ENCODE measurements at places on chromosomes 7 and 10. TPM values are rescaled to one million over a fixed set of nuclear protein-coding genes. Genes with fewer than 3 reads are reported as not detected.

Gene HKDC1
- 29.7 TPM for total RNA-seq

Gene CHN2
- total RNA-seq, result 4.3 TPM

Gene KIF11
- total RNA-seq, result 14.1 TPM

Gene DRGX
- not detected for total RNA-seq

Gene COL26A1
- total RNA-seq, result not detected

Gene TAS2R41
- total RNA-seq, result not detected
